ENCODE measurements at places on chromosomes 5 and 9. TPM values are rescaled to one million over a fixed set of nuclear protein-coding genes. Genes with fewer than 3 reads are reported as not detected.
A peak's percentile ranks its signal among the peaks of the same experiment; 100 is the strongest.

DNA sequence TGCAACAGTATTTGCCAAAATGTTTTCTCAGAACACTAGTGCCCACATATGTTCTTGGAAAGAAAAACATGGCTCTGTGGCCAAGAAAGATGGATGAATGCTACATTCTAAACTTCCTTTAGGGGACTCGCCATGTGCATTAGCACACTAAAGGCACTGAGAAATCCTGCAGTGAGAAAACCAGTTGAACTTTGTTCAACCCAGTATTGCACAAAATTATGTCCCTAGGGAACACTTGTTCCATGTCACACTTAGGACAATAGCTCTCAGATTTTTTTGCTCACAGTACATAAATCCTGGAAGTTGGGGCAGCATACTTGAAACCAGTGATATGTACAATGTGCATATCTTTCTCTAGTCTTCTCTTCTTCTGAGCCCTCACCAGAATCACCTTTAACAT, 96.6 kb downstream of the ADRB2 start:
- no peak for DNase-seq

DNA sequence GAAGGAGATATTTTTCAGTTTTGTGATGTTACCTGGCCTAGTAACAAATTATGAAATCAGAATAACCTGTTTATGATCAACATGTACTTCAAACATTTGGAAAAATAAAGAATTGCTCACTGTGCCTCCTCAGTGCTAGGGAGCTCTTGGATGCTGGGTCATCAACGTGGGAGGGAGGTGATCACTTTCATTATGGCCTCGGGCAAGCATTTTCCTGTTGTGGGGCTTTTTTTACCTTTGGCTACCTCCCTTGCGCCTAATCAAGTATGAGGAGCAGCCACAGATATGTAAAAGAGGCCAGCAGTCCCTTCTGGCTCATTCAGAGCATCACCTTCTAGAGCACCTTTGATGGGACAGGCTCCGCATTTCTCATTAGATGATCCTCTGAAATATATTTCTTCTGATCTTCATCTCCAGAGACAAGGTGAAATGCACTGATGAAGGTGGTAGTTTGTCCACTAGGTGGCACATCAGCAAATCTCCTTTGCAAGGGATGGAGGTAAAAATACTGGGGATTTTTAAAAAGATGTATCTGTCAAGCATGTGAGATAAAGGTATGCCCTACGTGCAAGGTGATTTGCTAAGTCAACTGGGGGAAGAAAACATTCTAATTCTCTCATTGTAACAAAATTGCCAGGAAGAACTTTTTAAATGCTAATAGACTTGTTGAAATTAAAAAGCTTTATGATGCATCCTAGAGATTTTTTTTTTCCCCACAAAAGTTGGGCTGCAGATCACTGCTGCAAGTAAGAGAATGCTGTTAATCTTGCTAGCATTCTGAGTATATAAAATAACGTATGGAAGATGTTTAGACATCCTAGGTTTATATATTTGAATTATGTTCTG, 218.2 kb downstream of the MAST4 start:
- no peak for DNase-seq

- peak; percentile 27 for DNase-seq
These were observed 701 bp upstream of the ZNF462 start for GRCh38 chr9:106862110-106862820.

DNA sequence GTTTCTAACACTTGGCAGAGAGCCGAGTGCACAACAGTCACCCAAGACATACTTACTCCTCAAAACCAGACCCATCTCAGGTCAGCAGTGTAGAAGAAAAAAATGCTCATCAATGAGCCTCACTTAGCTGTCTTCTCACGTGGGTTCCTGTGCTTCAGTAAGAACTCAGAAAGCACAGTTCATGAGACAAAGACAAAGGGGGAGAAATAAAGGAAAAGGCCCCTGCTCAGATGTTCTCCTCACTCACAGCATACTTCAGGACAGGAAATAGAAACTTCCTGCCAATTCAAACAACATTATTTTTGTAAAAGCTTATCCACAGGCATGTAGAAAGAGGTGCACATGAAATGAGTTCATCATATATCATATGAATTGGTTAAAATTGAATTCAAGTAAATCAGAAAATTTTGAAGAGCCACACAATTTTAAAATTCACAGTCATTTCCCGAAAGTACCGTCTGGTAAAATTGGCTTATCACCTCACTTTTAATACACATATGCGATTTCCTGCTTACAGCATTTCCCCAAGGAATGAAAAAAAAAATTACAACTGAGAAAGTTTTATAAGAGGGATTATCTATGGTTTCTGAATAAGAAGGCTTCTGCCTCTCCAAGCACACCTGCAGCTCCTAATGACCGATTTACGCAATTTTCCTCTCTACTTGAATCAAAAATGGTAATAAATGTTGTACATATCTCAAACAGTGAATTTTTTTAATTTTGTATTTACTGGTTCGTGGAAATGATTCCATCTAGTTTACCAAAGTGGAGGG, 328.3 kb downstream of the TMEM167A start:
- no peak for DNase-seq

DNA sequence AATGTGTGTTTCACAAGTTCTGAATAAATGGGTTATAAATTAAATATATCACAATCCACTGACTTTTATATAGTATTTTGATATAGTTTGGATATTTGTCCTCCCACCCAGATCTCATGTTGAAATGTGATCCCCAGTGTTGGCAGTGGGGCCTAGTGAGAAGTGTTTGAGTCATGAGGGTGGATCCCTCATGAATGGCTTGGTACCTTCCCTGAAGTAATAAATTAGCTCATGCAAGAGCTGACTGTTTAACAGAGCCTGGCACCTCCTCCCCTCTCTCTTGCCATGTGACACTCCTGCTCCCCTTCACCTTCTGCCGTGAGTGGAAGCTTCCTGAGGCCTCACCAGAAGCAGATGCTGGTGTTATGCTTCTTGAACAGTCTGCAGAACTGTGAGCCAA, 127.9 kb upstream of the PALM2AKAP2 start:
- DNase-seq, result no peak

DNA sequence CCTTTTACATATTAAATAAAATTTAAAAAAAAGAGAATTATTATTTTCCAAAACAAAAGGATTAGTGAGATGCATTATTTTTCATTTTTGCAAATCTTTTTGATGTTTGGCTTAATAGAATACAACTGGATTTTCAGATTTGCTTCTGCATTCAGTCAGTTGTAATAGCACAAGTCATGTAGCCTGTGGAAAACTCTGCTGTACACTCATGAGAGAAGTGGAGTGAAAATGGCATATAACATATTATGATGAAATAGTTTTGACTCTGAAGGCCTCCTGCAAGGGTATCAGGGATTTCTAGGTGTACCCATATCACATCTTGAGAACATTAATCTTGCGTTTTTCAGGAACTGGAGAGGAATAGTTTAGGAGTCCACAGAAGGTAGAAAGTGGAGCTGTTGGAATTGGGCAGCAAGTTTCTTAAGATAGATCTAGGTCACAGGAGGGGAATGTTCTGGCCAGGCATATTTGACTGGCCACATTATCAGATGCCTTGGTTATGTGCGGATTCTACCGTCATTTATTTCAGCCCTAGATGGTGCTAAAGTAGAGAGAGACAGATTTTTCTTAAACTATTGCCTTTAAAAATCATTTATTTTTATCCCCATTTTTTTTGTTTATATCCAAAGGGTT, 16.4 kb downstream of the LNPEP start:
- DNase-seq, result no peak

GRCh38 chr5:114055318-114056184, 306.3 kb upstream of the KCNN2 start:
- peak; percentile 76 for DNase-seq

DNA sequence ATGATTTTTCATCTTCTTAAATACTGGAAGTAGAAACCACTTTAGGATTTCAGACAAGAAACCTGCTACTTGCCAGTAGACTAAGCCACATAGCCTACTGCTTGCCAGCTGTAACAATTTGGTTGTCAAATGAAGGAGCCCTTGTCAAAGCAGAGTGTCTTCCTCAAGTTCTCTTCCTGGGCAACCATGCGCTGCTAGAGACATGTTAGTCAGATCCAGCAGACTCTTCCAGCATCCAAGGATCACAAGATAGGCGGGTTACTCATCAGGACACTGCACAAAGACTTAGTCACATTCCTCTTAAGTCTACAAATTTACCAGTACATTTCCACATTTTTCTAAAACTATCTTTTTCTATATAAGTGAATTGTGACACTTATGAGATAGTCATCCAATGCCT, 24.4 kb downstream of the SKIC3 start:
- DNase-seq, result no peak

- DNase-seq, result no peak
These were observed 23.2 kb upstream of the STXBP1 start for GRCh38 chr9:127588740-127589506.

DNA sequence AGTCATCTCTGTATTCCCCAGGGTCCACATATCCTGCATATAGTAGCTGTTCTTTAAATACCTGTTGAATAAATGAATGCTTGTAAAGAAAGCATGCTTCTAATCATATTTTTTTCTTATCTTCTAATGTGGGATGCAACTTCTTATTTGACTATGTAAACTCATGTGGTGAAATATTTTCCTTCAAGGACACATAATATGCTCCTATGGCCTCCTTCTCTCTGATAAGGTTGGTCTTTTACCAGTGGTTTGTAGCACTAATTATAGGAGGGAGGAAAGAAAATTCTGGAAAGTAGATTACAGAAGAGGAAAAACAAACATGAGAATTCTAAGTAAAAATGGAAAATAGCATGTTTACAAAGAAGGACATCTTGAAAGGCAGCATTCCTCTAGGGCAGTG, 28.6 kb upstream of the C5orf63 start:
- DNase-seq, result no peak

- no peak for DNase-seq
These were observed 391.0 kb upstream of the IRX2 start for GRCh38 chr5:3142261-3143027.

GRCh38 chr9:107227774-107228173, 55.3 kb upstream of the RAD23B start:
- DNase-seq, result no peak

DNA sequence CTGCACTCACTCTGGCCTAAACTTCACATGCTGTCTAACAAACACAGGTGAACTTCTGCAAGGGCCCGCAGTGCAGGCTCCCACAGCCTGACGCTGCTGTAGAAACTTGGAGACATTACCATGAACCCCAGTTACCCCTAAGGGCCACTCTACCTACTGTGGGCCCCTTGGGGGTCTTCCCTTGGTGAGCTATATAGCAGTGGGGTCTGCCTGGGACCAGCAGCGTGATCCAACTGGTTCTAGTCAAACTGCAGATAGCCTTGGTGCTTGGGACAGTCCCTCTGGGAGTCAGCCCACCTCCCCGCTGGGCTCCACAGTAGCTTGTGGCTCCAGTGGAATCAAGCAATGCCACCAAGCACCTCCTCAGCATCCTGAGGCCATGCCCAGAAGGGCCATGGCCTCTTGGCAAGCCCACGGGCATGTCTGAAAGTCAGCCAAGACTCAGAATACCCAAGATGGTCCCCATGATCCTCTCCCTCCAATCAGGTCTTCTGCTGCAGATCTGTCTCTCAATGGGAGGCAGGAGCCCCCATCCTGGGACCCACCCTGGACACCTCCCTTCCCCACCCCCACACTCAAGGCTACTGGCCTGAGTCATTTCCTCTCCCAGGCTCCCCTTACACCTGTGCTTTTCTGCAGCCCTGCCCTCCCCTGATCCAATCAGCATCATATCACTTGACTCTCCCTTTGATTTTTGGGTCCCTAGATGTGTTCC, 230.0 kb upstream of the IRX1 start:
- no peak for DNase-seq

GRCh38 chr9:129556491-129557191, 64.3 kb downstream of the C9orf50 start:
- DNase-seq, result no peak

DNA sequence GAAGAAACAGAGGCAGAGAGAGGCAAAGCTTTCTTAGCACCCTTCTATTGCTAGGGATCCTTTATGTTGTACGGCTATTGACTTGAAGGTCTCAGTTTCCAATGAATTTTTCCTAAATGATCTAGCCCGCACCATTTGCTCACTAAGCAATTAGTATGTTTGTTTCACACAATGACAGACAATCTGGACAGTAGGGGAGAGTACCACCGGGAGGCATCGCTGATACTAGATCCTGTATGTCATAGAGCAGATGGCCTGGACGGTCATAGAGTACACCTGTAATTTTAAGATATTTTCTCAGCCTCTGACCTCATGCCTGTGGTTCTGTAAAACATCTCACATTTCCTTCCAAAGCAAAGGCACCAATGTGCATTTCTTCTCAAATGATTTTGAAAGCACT, 194.3 kb downstream of the TLE4 start:
- DNase-seq, result no peak

GRCh38 chr5:142065273-142065672, 43.3 kb upstream of the NDFIP1 start:
- no peak for DNase-seq

DNA sequence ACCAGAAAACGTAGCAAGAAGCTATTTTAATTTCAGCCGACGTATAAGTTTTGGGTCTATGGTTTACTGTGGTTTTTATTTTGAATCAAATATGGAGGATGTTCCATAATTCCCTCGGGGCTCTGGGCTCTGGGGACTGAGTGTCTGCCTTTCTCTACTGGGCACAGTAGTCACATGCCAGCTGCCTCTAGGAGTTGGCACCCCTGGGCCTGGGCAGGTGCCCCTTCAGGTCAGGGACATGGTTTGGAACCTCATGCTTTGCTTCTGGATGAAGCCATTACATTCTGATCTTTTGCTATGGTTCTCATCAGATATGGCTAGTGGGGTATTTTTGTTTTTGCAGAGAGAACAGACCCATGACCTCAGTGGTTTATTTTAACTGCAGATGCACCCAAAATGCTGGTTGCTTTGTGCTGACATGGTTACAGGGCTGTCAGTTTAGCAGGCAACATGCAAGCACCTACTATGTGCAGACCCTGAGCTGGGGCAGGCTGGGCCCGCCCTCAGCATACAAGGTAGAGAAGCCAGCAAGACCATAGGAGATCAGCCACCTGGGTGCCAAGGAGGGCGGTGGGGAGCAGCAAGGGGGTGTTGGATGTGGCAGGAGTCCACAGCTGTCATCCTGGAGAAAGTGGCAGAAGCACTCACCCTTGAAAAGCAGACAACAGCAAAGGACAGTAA, 54.5 kb upstream of the PSD2 start:
- DNase-seq, result no peak

DNA sequence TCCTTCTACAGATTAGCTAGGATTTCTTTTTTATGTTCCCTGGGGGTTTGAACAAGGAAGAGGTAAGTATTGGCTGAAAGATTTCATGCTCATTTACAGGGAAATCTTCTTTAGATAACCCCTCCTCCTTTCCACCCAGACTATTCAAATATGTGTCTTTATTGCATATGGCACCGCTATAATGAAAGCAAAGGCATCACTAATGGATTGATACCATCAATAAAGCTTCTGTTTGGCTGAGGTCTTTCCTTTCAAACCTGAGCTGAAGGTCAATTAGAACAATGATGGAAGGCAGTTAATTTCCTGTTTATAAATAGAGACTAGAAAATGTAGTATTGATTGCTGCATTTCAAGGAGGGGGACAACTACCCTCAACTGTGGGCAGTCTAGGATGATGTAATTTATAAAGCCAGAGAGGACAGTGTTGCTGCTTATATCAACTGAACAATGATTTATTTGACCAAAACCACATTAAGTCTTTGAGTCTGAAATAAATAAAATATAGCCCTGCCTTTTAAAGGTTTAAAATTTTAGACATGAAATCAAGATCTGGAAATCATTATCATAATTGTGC, 132.9 kb downstream of the SGCD start:
- DNase-seq, result no peak

- DNase-seq, result no peak
These were observed 528.1 kb upstream of the KLF4 start for GRCh38 chr9:108017671-108018070.

GRCh38 chr5:125041798-125042197, 295.4 kb upstream of the ZNF608 start:
- no peak for DNase-seq

The PRR16 gene
- polyA plus RNA-seq, result 3.0 TPM

The NEUROG1 gene
- not detected for polyA plus RNA-seq

The SPACA9 gene
- 9.6 TPM for polyA plus RNA-seq

The DRD1 gene
- polyA plus RNA-seq, result not detected

The TRAF1 gene
- polyA plus RNA-seq, result 4.5 TPM
